CD4-positive, alpha-beta T cell (primary cell): ENCODE measurements at places on chromosomes 5 and 9. TPM values are rescaled to one million over a fixed set of nuclear protein-coding genes. Genes with fewer than 3 reads are reported as not detected.
A peak's percentile ranks its signal among the peaks of the same experiment; 100 is the strongest.

The ZFP37 gene
- 0.55 TPM for total RNA-seq

The SYK gene
- 1.2 TPM for total RNA-seq

- no peaks in the 10 kb centered on the region for H3K36me3 ChIP-seq
- H3K27ac ChIP-seq: no peak overlapping the region
- no peaks in the 10 kb centered on the region for H3K27me3 ChIP-seq
- H3K4me3 ChIP-seq: no peak overlapping the region
- peaks cover 12% of the 10 kb centered on the region for H3K4me1 ChIP-seq
Measured at GRCh38 chr9:114493521-114494184, 11.6 kb downstream of the WHRN start.

- no peaks in the 10 kb centered on the region for H3K27me3 ChIP-seq
- DNase-seq: no peak
- no peak overlapping the region for H3K27ac ChIP-seq
- no peaks in the 10 kb centered on the region for H3K4me1 ChIP-seq
Measured at GRCh38 chr5:108046955-108047670, 334.8 kb downstream of the FBXL17 start.

- peaks cover 5% of the 10 kb centered on the region for H3K4me1 ChIP-seq
- no peak for DNase-seq
- H3K27ac ChIP-seq: no peak overlapping the region
- H3K27me3 ChIP-seq: no peaks in the 10 kb centered on the region
Measured at GRCh38 chr9:91346644-91347043, 15.1 kb downstream of the AUH start.

DNA sequence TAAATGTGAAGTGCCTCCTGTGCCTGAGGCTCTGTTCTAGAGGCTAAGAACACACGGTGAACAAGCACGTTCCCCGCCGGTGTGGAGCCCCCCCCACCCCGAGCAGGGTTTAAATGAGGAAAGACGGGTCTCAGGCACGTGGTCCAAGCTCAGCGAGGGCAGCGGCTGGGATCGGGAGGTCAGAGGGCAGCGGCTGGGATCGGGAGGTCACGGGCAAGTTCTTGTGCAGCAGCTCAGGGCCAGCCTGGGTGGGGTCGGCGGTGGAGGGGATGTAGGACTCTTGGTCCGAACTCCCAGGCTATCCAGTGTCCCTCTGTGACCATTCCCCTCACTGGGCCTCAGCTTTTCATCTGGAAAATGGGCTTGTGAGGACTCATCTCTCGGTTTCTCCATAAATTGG, 2.7 kb upstream of the GBGT1 start:
- H3K36me3 ChIP-seq: no peaks in the 10 kb centered on the region
- H3K27me3 ChIP-seq: no peaks in the 10 kb centered on the region
- DNase-seq: no peak
- H3K4me1 ChIP-seq: peaks cover 18% of the 10 kb centered on the region
- no peak overlapping the region for H3K27ac ChIP-seq

DNA sequence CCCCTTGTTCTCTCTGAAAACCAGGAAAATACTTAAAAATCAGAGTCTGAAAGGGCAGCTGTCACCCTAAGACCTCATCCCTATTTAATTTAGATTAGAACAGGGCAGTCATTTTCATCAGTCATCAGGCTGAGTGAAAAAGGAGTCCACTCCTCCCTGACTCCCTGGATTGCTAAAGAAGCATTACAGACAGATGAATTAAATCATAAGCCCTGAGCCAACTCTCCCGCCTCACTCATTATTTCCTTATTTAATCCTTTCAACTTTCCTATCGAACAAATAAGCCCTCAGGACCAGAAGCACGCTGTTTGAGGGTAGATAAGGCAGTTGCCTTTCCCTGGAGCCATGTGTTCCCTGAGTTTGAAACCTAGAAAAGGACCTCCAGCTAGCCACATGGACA, 201.9 kb upstream of the ANKRD55 start:
- H3K27me3 ChIP-seq: no peaks in the 10 kb centered on the region
- no peak overlapping the region for H3K27ac ChIP-seq
- H3K4me3 ChIP-seq: no peak overlapping the region
- H3K36me3 ChIP-seq: no peaks in the 10 kb centered on the region

GRCh38 chr5:41883243-41883642, 13.0 kb upstream of the OXCT1 start:
- DNase-seq: no peak
- no peak overlapping the region for H3K27ac ChIP-seq
- no peak overlapping the region for H3K4me3 ChIP-seq
- no peaks in the 10 kb centered on the region for H3K4me1 ChIP-seq
- H3K27me3 ChIP-seq: peaks cover 2% of the 10 kb centered on the region
- H3K36me3 ChIP-seq: no peaks in the 10 kb centered on the region

The CD274 gene
- 5.3 TPM for total RNA-seq

The SLC28A3 gene
- total RNA-seq: not detected

- H3K4me3 ChIP-seq: peak within 1 kb of the TSS; percentile 66
- H3K27ac ChIP-seq: no peak within 1 kb of the TSS
Measured at GRCh38 chr9:6645355-6646292, at the start of gene GLDC. TSS of gene GLDC (minus strand) at chr9:6645729. CDS start at chr9:6645499, 230 bp downstream.

The HCN1 gene
- not detected for total RNA-seq

The SLC35A4 gene
- 16.9 TPM for total RNA-seq

The FAT2 gene
- total RNA-seq: not detected

- H3K27ac ChIP-seq: no peak overlapping the region
- no peak for DNase-seq
- H3K27me3 ChIP-seq: peaks cover 6% of the 10 kb centered on the region
- H3K36me3 ChIP-seq: no peaks in the 10 kb centered on the region
- no peaks in the 10 kb centered on the region for H3K4me1 ChIP-seq
Measured at GRCh38 chr5:34771076-34771475, 67.9 kb upstream of the TTC23L start.

DNA sequence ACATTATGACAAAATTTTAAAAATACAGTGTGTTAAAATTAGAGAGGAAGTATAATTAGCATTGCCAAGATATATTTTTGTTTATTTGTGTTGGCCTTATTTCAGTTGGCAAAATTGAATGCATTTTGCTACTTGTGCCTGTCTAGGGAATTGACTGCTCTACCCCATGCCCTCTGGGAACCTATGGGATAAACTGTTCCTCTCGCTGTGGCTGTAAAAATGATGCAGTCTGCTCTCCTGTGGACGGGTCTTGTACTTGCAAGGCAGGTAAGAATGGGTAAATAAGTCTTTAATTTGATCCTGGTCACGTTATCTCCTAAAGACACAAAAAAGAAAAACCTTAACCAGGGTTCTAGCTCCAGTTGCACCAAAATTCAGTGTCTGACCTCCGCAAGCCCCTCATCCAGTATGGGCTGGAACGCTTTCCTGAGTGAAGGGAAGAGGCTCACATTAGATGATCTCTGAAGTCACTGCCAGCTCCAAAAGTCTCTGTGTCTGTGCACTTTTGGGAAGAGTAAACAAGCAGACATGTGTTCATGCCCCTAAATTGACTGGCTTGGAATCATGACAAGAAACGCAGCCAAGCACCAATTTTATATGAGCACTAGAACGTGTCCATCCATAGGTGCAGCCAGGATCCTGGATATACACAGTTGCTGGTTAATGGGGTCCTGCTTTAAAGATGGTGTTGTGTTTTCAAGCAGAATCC, 98.3 kb upstream of the PRRC1 start:
- H3K27me3 ChIP-seq: no peaks in the 10 kb centered on the region
- no peak overlapping the region for H3K4me3 ChIP-seq
- H3K4me1 ChIP-seq: no peaks in the 10 kb centered on the region
- DNase-seq: no peak

GRCh38 chr5:111224561-111225345, 569 bp downstream of the CAMK4 start:
- H3K36me3 ChIP-seq: no peaks in the 10 kb centered on the region
- DNase-seq: no peak
- H3K27ac ChIP-seq: peak overlapping the region; percentile 72
- H3K27me3 ChIP-seq: no peaks in the 10 kb centered on the region
- H3K4me3 ChIP-seq: peak overlapping the region; percentile 96

- H3K36me3 ChIP-seq: no peaks in the 10 kb centered on the region
- no peaks in the 10 kb centered on the region for H3K4me1 ChIP-seq
- no peak for DNase-seq
- H3K27ac ChIP-seq: no peak overlapping the region
Measured at GRCh38 chr5:13866792-13867191, 77.7 kb downstream of the DNAH5 start.
